Transverse colon (tissue), 4 donors: ENCODE measurements at places on chromosomes 1 and 21.

GRCh38 chr1:163173121-163173520, 29.6 kb downstream of the RGS5 start:
- DNase-seq = no peak

- DNase-seq = no peak
These were observed 343.4 kb upstream of the USP24 start for GRCh38 chr1:55558515-55558914.

GRCh38 chr1:29893046-29893723, 656.9 kb downstream of the PTPRU start:
- DNase-seq = no peak

DNA sequence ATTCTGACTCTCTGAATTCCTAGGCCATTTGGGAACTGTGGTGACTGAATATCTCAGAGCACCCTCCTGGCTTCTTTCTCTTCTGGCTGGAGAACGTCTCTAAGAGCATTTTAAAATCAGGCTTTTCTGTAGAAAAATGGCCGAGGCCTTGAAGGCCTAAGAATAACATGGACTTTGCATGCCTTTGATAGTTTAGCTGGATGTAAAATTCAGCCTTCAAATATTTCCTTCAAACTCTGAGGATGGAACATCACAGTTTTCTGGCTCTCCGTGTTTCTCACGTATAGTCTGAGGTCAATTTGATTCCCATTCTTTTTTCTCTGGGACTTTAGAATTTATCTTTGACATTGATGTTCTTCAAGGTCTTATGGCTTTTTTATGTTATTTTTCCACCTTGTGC, 34.0 kb downstream of the ARHGEF16 start:
- DNase-seq = no peak

DNA sequence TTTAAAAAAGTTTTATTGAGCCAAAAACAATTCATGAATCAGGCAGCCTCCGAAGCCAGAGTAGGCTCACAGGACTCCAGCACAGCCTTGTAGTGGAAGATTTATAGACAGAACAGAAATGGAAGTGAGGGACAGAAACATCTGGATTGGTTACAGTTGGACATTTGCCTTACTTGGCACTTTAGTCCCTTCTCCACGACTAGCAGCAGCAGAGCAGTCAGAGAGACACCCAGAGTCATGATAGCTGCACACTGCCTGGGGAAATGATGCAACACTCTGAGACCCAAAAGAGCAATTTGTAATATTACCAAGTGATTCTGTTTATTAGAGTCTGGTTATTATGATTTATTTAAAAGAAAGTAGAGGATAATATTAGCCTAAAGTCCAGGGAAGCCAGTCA, 72.2 kb upstream of the KRTAP11-1 start:
- no peak for DNase-seq

DNA sequence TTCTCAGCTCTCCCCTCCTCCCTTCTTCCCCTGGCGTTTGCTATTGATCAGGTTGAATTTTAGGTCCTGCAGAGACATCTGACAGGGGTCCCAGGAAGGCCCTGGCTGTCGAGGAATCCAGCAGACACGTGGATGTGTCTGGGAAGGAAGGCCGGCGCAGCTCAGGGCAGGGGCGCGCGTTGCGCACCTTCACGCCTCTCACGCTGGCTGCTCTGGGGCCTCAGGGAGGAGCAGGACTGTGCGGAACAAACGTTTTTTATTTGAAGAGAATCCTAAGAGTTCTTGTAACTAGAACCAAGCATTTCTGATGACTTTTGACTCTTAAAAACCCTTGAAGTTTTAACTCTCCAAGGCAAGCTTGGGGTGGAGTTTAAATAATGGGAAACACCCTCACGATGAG, 54.2 kb downstream of the SLC37A1 start:
- DNase-seq = peak; percentile 3

GRCh38 chr1:74771913-74772515, 39.1 kb downstream of the TYW3 start:
- no peak for DNase-seq

GRCh38 chr1:31768939-31769704, 5.0 kb upstream of the ADGRB2 start:
- DNase-seq = no peak

- DNase-seq = no peak
These were observed 26.3 kb upstream of the PCBP3 start for GRCh38 chr21:45617021-45617921.

DNA sequence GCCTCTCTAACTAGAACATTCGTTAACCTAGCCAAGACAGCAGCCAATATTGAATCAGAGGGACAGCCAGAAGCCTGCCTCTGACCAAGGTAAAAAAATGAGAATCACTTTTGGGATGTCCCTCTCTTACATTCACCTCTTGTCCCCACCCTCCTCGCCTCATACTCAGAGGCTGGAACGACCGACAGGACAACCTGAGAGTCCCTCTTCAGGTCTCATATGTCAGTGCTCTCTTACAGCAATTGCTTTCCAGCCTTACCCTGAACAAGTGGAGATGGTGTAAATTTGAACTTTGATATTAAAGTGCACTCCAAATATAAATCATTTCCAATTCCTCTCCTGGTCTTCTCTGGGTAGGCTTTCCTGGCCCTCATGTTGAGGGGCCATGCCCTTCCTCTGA, 327.5 kb downstream of the KCTD3 start:
- no peak for DNase-seq

DNA sequence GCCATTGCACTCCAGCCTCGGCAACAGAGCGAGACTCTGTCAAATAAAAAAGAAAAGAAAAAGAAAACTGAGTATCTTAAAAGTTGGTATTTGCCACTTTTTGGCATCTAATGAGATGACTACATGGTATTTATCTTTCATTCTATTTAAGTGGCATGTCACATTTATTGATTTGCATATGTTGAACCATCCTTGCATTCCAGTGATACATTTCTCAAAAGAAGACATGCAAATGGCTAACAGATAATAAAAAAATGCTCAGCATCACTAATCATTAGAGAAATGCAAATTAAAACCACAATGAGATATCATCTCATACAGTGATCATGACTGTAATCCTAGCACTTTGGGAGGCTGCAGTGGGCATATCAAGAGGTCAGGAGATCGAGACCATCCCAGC, 28.1 kb downstream of the SFPQ start:
- no peak for DNase-seq
